ENCODE measurements at places on chromosomes 2 and 18.
A peak's percentile ranks its signal among the peaks of the same experiment; 100 is the strongest.

DNA sequence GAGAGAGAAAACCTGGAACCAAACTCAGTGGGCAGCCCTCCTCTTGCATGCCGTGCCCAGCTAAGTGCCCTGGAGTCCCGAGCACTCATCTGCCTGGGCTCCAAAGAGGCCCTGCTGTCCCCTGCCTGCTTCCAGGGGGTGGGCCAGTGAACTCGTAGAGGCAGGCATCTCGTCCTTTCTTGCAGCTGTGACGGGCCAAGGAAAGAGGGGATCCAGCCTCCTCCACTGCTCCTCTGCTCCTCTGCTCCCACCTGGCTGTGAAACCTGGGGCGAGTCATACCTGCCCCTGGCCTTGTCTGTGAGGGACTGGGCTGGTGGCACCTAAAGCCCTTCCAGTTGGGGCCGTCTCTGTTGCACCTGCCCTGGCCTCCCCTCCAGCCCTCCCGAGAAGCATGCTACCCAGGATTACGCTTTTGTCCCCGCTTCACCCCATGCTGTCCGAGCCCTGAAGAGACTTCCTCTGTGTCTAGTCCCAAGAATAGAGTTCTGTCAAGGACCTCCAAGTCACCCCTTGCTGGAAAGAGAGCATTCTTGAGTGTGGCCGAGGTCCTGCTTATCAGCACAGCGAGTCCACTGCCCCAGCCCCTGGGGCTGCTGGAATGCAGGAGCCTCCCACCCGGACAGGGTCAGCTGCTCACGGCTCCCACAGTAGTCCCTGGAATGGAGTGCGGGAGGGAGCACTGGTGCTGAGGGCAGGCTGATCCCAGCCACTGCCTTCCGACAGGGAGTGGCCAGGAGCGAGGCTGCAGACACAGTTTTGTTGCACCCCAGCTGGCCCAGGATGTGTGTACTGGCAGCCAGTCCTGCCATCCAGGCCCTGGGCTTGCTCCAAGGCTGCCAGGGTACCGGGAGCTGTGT lies 14.3 kb downstream of the KCNK3 start:
- no peak for DNase-seq

DNA sequence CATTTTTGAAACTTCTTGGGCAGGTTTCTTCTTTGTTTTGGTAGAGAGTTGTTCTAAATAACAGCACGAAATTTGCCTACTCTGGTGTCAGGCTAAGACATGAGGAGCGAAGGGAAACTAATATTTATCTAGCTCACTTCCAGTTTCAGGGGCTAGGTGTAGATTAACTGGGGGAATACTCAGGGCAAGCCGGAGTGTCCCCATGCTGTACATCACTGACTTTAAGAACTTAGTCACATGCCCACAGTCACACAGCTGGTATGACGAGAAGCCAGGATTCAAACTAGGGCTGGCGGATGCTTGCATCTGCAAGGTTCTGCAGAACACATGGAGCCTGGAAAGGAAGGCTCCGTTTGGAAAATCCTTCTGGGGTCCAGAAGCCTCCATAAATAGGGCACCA lies 133.3 kb downstream of the ALPK2 start:
- no peak for DNase-seq

- no peak for DNase-seq
These were observed 129.5 kb downstream of the RND3 start for GRCh38 chr2:150357770-150358467.

DNA sequence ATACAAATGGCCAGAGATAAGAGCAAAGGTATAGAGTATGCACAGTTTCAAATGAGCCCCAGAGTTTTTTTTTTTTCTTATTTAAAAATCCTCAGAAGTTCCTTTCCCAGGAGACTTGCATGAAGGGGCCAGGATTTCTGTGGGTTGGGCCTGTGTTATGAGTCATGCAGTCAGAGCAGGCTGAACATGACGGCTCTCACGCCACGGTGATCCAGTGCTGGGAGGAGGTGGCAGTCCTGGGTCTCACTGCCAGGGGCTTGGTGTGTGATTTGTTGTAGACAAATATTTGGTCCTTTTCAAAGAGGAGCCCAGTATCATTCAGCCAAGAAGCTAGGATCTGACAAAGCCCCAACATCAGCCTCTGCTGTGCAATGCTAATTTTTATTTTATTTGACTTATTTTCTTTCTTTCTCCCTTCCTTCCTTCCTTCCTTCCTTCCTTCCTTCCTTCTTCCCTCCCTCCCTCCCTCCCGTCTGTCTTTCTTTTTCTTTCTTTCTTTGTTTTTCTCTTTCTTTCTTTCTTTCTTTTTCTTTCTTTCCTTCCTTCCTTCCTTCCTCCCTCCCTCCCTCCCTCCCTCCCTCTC lies 10.4 kb upstream of the KCNE4 start:
- DNase-seq: peak; percentile 82

DNA sequence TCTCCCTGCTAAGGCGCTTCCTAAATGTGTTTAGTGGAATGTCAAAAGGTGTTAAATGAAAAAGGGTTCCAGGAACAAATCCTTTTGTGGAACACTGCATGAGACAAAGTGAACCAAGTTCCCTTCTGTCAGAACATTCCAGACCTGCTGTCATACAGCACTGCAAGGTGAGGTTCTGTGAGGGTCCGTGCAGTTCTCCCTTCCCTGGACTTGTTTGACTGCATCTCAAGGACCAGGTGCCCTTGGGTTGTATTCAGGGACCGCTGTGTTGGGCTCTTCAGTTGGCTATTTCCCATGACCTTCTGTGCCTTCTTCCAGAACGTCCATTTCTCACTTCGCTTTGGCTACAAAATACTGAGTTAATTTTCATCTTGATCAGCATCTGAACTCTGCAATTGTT lies 328.2 kb downstream of the PTPRM start:
- no peak for DNase-seq

DNA sequence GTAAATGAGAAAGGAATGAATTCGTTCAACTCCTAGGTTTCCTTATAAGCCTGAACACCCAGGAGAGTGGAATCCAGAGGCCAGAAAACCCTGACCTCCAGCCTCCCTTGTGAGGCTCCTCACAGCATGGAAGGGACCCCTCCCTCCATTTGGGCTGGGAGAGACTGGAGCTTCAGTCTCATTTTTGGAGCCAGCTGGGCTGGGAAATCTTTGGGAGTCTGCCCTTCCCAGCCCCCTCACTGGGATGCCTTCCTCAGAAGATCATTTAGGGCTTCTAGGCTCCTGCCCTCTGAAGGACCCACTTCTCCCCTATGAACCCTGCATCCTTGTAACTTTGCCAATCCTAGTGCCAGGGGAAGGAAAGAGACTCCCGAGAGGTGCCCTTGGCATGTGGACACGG lies 346.1 kb downstream of the CYP26B1 start:
- DNase-seq: no peak

GRCh38 chr2:170772295-170772694 lies 2.1 kb downstream of the ERICH2 start:
- no peak for DNase-seq

- DNase-seq: no peak
These were observed 22.2 kb downstream of the XRCC5 start for GRCh38 chr2:216131175-216131926.

GRCh38 chr2:119179991-119180390 lies 21.4 kb upstream of the C1QL2 start:
- DNase-seq: no peak

DNA sequence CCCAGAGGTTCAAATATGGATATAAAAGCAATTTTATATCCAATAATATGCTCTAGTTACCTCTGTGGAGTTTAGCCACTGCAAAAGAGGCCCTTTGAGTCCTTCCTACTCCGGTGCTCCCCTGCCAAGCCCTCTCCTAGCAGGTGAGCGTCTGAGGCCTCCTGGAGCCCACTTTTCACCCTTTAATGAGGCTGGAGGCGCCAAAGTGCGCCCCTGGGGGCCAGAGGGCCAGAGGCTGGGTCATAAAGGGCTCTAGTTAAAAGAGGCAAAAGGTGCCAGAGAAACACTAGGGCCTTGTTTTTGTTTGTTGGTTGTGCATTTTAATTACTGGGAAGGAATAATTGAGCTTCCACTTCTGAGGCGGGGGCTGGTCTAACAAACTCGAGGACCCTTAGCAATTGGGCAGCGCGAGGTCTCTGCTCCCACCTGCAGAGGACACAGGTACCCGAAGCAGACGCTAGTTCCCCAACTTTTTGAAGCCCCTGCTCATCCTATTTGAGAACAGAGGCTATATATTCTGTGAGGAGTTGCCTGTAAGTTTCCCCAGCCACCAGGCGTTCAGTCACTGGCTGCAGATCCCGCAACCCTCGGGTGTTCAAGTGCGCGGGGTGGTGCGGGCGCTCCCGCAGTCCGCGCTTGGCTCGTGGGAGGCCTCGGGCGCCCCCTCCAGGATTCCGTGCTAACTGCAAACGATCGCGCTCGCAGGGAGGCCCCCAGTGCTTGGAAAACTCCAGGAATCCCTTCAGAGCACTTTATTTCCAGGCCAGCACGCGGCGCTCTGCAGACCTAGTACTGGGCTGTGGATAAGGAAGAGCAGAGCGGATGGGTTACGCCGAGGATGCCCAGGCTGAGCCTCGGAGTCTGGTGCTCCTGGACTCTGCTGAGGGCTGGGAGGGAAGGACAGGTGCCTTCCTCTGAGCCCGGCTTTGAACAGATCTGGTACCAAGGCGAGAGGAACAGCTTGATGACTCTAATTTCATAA lies 14.1 kb downstream of the MSGN1 start:
- no peak for DNase-seq

DNA sequence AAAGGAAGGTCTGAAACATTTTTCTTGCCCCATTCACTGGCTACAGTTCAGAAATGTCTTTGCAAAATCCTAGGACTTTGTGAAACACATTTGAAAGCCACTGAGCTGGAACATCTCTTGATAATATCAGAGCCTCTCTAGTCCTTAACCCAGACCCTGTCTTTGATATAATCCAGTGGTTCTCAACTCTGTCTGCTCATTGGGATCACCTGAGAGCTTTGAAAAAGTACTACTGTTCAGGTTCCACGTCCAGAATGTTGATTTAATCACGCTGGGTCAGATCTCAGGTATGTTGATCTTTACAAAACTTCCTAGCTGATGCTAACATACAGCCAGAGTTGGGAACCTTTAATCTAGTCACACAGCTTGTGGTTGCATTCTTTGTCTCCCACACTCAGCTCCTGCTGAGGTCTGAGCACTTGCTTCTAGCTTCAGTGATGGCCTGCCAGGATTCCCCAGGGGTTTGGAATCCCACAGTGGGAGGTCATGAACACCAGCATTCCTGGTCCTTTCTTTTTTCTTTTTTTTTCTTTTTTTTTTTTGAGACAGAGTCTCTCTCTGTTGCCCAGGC lies 262.7 kb downstream of the SETBP1 start:
- no peak for DNase-seq

DNA sequence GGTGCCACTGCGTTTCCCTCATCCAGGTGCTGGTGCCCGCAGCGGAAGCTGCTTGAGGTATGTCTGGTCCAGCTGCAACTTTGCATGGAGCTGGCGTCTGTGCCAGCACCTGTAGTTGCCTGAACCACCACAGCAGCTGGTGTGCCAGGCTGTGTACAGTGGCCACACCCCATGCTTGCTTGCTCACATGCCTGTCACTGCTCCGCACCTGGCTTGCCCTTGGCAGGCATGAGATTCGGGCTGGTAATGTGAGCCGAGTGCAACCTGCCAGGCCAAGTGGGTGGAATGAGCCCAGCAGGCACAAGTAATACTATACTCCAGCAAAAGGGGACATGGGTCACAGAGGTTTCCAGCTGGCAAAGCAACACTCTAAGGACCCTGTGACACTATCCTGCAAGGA lies 1123.3 kb upstream of the ACVR2A start:
- no peak for DNase-seq

GRCh38 chr18:24885276-24885675 lies 424.8 kb downstream of the HRH4 start:
- no peak for DNase-seq

DNA sequence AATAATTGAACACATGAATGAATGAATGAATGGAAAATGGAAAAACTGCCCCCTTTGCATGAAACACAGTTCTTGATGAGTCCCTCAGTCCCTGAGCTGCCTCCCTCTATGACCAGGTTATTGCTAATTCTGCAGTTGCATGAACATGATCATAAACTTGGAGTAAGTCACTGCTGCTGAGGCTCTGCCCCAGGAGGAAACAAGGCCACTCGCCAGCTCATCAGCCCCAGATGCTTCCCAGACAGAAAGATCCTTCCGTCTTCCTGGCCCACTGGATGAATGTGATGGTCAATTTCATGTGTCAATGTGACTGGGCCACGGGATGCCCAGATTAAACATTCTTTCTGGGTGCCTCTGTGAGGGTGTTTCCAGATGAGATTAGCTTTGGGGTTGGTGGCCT lies 16.4 kb downstream of the GPR45 start:
- DNase-seq: no peak

GRCh38 chr2:225072444-225072843 lies 30.2 kb upstream of the DOCK10 start:
- DNase-seq: no peak

DNA sequence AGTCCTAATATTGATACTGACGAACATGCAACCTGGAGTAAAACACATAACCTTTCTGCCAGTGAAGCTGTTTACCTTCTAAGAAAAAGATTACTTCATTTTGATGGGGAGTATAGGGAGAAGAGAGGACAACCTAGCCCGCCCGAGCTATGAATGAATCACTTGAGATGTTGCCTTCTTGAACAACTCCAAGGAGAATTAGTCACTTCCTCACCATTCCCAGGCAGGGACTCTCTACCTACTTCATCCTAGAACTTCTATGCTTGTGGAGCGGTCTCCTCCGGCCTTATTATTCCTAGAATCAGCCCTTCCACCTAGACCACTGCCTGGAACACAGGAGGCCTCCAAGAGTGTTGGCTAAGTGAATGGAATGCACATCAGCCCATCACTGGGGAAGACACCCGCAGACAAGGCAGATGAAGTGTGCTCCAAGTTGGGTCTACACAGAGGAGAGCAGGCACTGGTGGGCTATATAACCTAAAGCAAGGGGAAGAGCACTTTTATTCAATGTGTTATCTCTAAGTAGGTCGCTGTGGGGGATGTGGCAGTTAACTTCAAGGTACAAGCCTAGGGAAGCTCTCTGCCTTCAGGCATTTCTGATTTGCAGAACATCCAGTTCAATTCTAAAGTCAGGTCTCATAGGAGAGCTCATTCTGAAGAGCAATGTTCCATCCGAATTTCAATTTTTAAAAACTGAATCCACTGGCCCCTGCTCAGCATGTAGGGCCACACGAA lies 57.4 kb downstream of the STK39 start:
- DNase-seq: no peak

- no peak for DNase-seq
These were observed 48.5 kb downstream of the SOCS6 start for GRCh38 chr18:70337139-70337972.

- no peak for DNase-seq
These were observed 1202.5 kb downstream of the DSC3 start for GRCh38 chr18:29840089-29840488.

DNA sequence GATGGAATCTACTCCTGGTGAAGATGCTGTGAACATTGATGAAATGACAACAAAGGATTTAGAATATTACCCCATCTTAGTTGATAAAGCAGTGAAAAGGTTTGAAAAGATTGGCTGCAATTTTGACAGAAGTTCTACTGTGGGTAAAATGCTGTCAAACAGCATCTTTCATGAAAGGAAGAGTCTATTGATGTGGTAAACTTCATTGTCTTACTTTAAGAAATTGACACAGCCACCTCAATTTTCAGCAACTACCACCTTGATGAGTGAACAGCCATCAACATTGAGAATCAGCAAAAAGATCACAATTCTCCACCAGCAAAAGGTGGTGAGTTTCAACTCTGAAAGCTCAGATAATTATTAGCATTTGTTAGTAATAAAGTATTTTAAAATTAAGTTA lies 310.3 kb upstream of the RBMS1 start:
- no peak for DNase-seq
